ENCODE measurements at places on chromosomes 3 and 15.

DNA sequence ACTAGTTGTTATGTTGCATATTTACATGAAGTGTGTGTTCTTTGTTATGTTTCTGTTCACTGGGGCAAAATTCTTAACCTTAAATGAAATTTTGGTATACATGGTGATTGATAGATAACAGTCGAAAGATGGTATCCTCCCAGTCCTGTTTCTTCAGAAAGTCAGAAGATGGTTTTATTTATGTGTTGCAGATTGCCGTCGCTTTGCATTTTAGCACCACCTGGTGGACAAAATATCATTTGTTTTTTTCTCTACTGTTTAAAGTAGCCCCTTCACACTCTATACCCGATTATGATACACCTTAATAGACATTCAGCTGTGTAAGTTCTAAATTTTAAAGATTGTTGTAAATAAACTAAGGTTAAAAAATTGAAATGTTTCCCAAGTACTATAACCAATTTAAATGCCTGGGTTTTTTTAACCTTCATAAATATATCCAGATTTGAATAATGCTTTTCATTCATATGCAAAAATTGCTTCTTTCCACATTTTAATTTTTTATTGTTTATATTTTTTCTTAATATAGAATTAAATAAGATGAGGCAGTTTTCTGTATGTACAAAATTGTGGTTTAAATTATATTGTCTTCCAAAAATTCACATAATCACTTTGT lies 152.2 kb downstream of the ALCAM start:
- peak; percentile 80 for DNase-seq

DNA sequence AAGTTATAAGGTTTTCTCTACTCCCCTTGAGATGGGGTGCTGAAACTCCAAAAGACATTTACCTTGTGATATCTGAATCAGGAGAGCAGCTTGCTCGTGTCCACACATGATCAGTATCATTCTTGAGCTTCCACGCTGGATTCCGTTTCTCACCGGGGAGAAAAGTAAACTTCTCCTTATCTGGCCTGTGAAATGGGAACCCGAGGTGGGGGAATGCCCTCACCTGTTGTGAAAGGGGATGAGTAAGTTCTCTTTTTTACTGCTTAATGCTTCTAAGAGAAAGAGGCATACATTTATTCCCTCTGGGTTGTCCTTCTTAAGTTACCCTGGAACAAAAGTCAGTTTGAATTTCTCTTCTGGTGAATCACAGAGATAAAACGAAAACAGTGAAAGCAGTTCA lies 440.5 kb upstream of the ADAMTS9 start:
- no peak for DNase-seq

DNA sequence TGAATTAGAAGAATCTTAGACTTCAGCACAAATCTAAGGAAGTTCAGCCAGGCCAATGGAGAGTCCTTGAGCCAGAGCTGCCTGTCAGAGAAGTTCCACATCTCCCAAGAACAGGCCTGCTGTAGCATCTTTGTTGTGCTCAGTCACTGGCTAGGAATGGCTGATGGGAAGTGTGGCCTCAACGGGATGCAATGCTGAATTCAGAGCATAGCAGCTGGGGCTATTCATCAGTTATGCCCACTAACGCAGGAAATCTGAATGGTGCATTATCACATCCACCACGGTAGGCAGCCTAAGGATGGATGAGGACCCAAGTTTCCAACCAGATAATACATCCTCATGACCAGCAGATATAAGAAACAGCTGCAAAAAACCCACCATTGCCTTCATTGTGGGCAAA lies 3.2 kb upstream of the EIF1B start:
- DNase-seq = no peak

GRCh38 chr15:34055868-34056595 lies 17.0 kb upstream of the AVEN start:
- no peak for DNase-seq

DNA sequence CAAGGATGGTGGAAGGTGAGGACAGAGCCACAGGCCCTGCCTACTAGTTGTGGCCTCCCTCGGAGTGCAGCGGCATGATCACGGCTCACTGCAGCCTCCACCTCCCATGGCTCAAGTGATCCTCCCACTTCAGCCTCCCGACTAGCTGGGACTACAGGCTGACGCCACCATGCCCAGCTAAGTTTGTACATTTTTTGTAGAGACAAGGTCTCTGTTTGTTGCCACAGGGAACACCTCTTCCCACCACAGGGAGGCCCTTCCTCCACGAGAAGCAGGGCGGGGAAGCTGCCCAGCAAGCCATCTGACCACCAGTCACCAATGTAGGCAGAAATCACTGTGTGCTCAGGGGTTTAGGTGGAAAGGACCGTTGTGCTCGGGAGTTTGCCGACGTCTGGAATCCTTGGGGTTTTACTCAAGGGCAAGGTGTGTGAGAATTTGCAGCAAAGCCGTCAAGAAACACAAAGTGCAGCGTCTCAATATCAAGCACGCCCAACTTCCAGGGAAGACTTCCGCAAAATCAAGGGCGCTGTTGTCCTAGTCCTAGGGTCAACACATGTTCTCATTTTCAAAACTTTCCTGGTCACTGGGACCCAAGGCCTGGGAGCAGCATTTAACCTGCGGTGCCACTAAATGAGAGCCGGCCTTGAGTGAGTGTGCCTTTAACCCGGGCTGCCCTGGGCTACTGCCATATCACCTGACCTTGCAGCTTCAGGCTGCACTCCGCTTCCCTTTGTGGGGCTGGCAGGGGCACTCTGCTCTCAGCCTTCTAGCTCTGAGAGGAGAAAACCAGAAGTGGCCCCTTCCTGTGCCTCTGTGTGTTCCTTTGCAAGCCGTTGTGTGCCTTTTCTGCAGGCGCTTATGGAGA lies 65.7 kb downstream of the SLC12A8 start:
- DNase-seq = no peak

- no peak for DNase-seq
Measured at GRCh38 chr3:113103588-113103987, 107.8 kb upstream of the BOC start.

GRCh38 chr3:119311081-119311925 lies 17.1 kb downstream of the ARHGAP31 start:
- no peak for DNase-seq

- no peak for DNase-seq
Measured at GRCh38 chr15:35755237-35755802, 209.4 kb upstream of the DPH6 start.

- no peak for DNase-seq
Measured at GRCh38 chr3:13124631-13125030, 51.4 kb upstream of the IQSEC1 start.

GRCh38 chr15:78629031-78629715 lies 8.4 kb upstream of the CHRNA3 start:
- DNase-seq = no peak

GRCh38 chr3:18369551-18370185 lies 55.5 kb downstream of the SATB1 start:
- peak; percentile 60 for DNase-seq

DNA sequence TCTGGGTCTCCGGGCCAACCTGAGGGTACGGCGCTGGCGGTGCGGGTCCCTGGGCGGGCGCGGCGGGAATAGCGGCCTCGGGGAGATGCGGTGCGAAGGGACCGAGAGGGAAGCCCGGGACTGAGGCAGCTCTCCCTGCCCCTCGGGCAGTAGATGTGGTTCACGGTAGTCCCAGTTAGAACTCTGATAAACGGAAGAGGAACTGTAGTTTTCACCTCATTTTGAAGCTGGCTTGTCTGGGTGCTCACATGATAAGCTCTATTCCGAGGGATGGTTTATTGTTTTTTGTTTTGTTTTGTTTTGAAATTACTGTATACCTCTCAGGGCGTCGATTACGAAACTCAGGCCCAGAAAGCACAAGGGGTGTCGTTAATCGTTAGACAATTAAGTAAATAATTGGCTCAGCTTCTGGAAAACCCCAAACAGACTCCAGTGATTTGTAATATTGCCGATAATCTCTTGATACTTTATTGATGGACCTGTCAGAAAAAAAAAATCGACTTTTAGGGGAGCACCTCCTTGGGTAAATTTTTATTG lies 413 bp downstream of the NUSAP1 start:
- DNase-seq = peak; percentile 79

DNA sequence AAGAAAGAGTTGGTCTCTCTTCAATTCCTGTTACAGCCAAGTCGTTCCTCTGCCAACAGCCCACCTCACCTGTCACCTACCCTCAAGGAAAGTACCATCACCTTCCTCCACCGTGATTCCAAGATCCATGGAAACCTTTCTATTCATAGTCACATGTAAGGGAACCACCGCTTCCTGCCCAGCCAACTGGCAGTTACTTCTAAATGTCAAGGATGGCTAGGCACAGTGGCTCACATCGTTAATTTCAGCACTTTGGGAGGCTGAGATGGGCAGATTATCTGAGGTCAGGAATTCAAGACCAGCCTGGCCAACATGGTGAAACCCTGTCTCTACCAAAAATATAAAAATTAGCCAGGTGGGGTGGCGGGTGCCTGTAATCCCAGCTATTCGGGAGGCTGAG lies 82.8 kb downstream of the FOXP1 start:
- DNase-seq = no peak

- peak; percentile 41 for DNase-seq
Measured at GRCh38 chr15:100900136-100900794, 18.9 kb upstream of the LRRK1 start.

GRCh38 chr3:100864471-100865250 lies 128.6 kb downstream of the ABI3BP start:
- no peak for DNase-seq

- DNase-seq = no peak
Measured at GRCh38 chr3:45957586-45957985, 14.3 kb downstream of the CXCR6 start.

- DNase-seq = no peak
Measured at GRCh38 chr15:73570355-73571032, 62.7 kb downstream of the NPTN start.

- no peak for DNase-seq
Measured at GRCh38 chr3:28039234-28039633, 202.2 kb upstream of the CMC1 start.

DNA sequence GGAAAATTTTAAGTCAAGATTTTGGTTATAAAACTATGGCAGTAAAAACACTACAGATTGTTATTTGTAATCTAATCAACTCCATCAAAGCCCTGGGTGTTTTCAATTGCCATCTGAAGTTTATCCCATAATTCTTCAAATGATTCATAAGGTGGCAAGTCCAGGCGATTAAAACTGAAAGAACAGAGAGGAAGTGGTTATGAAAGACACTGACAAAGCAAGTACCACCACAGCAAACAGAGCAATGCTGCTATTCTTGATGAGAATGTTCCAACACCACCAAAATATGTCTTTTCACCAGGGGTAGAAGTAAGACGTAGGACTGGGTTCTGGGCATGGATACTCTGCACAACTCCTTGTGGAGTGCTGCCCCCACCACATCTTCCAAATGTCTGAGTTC lies 86.9 kb upstream of the PRTG start:
- DNase-seq = no peak

DNA sequence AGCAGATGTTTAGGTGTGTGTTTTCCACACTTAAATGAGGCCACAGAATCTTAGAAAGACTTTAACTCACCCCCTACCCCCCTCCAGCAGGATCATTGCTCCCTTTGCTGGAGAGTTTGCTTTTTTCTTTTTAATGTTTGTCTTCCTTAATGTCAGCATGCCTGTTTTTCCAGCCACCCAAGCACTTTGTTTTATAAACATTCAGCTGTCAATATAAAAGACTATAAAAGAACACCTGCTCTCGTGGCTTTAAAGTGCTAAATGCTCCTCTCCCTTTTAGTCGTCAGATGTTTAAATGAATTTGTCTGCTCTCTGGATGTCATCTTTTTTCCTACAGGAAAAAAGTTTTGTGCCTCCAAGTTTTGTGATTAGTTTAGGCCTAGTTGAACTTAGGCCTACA lies 61.7 kb downstream of the SIDT1 start:
- no peak for DNase-seq

- DNase-seq = no peak
Measured at GRCh38 chr3:131914090-131914691, 120.6 kb downstream of the CPNE4 start.

DNA sequence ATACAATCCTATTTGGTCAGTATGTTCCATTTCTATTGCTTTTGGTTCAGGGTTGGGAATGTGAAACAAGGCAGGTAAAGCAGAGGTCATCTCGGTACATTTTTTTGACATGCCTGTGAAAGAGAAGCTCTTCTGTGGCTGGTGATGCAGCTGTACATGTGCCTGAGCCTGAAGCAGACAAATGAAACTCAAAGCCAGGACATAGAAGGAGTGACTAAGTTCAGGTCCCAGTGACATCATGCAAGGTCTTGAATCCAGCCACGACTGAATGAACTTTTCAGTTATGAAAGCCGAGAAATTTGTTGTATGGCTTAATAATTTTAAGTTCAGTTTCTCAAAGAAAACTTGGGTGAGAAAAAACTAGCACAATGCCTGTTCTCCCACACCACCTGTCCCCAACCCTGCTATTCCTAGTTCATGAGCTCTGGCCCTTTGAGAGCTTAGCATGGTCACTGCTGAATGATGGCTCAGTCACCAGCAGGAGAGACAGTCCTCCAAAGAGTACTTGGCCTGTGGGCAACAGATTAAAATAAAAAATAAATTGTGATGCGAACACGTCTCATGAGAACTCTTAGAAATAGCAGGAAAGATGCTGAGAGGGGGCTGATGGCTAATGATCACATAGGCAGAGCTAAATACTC lies 600.2 kb upstream of the GRM7 start:
- no peak for DNase-seq

DNA sequence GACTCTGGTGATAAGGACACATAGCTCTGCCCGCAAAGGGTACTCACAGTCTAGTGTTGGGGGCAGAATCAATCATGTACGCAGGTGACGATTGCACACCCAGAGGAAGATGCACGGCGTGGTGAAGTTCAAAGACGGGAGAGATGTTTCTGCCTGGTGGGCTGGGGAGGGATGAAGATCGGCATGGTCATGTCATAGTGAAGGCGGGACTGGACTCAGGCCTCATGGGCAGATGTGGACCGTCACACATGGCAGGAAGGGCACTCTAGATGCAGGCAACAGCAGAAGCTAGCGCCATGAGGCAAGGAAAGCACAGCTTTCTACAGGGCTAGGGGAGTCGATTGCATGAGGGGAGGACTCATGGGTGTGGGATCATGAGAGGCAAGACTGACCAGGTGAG lies 240.6 kb downstream of the OPA1 start:
- DNase-seq = no peak

GRCh38 chr3:62632510-62633294 lies 242.5 kb downstream of the CADPS start:
- no peak for DNase-seq

DNA sequence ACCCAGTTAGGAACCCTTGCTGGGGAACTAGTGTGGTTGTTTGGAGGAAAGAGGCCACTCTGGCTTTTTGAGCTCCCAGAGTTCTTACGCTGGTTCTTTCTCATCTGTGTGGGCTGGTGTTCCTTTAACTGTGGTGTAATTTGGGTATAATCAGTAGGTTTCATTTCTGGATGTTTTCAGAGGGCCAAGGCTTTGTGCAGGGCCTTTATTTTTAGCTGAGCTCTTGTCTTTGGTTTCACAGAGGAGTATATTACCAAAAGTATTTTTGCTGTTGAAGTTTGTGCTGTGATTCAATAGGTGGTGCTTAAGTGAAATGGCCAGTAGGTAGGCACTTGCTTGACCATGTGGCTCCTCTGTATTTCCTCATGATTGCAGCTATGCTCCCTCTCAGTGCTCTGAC lies 357.9 kb downstream of the KCNH8 start:
- no peak for DNase-seq

GRCh38 chr3:50536471-50537180 lies 30.9 kb downstream of the C3orf18 start:
- no peak for DNase-seq

- no peak for DNase-seq
Measured at GRCh38 chr3:156732261-156732660, 57.9 kb downstream of the TIPARP start.

GRCh38 chr3:73442886-73443285 lies 181.9 kb downstream of the PDZRN3 start:
- DNase-seq = no peak

- DNase-seq = no peak
Measured at GRCh38 chr3:56397798-56398197, 70.5 kb downstream of the ERC2 start.

GRCh38 chr3:107841831-107842230 lies 249.0 kb downstream of the CD47 start:
- no peak for DNase-seq

All from NCI-H524 (cell line).